ENCODE measurements at places on chromosomes 16 and 17.

GRCh38 chr17:3879186-3879585 is 13.7 kb downstream of the CAMKK1 start:
- no peak for DNase-seq

DNA sequence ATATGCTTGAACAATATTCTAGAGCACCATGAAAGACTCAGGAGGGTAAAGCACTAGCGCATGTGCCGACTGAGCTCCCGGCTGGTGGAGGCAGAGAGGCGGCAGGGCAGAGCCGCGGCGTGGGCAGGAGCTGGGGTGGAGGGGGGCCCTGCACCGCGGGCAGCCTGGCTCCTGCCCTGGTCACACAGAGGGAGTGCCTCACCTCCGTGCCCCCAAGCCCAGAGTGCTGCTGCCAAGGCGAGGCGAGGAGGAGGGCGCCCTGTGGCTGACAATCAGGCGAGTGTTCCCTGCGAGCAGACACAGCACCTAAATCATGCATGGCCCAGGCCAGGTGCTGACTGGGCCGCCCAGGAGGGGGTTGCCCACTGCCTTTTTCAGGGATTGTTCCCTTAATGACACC is 105.8 kb upstream of the TNRC6C start:
- no peak for DNase-seq

DNA sequence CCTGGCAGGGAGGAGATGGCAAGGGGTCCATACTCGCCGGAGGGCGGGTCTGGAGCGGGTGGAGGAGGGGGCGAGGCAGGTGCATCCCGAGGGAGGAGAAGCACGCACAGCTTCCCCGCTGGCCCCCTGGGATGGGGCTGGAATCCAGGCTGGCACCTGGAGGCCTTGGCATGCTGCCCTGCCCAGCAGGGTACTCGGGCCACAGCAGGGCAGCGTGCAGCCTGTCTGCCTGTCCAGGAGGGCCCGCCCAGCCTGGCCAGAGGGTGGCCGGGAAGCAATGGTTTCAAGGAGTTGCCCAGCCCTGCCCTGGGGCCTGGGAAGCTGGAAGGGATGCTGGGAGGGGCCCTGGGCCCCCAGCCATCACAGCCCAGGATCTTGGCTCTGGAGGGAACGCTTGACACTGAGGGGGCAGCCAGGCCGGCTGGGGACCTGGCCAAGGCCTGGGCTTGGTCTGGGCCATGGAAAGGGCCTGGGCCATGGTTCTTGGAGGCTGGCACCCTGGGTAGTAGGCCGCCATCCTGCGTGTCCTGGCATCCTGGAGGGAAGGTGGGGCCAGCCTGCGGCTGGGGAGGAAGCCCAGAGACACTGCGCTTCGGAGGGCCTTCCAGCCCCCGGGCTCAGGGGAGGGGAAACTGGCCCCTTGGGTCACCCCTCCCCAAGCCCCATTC is 1.1 kb downstream of the GLIS2 start:
- DNase-seq, result no peak

DNA sequence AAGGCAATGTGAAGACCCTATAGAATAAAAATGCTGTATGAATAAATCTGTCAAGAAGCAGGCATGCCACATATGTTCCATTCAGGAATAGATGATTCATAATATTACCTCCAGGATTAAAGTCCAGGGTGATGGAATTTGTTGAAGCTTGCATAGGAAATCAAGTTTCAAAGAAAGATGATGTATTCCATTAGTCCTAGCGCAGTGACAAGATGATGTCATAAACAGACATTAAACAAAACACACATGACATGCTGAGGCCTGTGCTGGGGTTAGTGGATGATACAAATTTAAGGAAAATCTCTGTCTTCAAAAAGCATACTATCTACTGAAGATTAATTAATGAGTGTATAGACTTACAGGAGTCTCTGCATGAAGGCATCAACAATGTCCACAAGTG is 1025.2 kb downstream of the CDH11 start:
- no peak for DNase-seq

DNA sequence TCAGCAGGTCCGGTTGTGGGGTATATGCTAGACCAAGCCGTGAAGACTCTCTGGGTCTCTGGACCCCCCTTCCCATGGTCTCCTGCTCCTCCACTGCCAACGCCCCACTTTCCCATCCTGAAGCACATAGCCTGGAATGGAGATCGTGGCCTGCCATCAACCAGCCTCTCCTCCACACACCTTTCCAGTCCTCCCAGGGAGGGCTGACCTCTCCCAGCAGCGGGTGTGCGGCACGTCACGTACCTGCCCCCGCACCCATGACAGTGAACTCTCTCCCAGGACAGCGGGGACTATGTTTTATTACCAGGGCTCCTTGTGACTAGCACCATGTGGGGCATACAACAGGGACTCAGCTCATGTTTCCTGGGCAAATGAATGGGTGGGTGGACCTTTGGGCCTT is 1.8 kb downstream of the PRM3 start:
- DNase-seq, result no peak

- no peak for DNase-seq
Measured at GRCh38 chr16:8239443-8239842, 350.9 kb downstream of the TMEM114 start.

DNA sequence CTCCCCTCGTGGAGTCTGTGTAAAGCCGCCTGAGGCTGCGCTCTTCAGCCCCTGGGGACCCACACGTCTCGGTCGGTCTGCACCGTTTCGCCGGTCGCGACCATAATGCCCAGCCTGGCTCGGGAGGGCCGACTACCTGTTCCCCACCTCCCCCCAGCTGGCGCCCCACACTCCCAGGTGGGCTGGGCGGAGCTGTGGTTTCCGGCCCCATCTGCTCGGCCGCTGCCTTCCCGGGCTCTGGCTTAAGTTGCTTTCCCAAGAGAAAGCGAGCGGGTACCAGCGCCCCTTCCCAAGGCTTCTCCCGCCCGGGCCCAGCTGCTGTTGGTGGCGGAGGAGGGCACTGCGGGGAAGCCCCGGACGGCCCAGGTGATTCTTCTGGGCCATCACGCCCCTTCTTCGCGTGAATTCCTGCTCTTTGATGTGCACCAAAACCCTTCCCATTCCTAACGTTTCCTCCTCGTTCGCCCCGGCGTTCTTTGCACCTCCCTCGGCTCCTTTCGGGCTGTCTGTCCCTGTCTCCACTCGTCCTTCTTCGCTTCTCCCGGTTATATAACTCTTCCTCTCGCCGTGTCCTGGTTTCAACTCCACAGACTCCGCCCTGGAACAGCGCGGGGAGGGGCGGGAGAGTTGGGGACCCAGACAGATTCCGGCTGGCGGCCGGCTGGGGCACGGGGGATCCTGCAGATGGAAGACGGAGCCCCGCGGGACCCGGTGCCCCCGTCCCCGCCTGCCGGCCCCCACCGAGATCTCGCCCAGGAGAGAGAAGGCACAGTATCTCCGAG is 2.0 kb downstream of the KDM6B start:
- DNase-seq, result no peak

All from activated gamma-delta T cell treated with Interleukin-2 at 50 U/mL for 16 hours (primary cell).